ENCODE measurements at places on chromosomes 1 and 21. TPM values are rescaled to one million over a fixed set of nuclear protein-coding genes. Genes with fewer than 3 reads are reported as not detected.

KCNJ9 gene
- not detected for polyA plus RNA-seq

MAB21L3 gene
- 0.74 TPM for polyA plus RNA-seq

C1QC gene
- 13.4 TPM for polyA plus RNA-seq

CFHR4 gene
- polyA plus RNA-seq: 1.2 TPM

CD2 gene
- 0.08 TPM for polyA plus RNA-seq

TFB2M gene
- 13.2 TPM for polyA plus RNA-seq

ADAMTSL4 gene
- polyA plus RNA-seq: 19.7 TPM

B3GALNT2 gene
- 15.4 TPM for polyA plus RNA-seq

PYHIN1 gene
- polyA plus RNA-seq: not detected

PLPPR5 gene
- polyA plus RNA-seq: 0.22 TPM

DNA sequence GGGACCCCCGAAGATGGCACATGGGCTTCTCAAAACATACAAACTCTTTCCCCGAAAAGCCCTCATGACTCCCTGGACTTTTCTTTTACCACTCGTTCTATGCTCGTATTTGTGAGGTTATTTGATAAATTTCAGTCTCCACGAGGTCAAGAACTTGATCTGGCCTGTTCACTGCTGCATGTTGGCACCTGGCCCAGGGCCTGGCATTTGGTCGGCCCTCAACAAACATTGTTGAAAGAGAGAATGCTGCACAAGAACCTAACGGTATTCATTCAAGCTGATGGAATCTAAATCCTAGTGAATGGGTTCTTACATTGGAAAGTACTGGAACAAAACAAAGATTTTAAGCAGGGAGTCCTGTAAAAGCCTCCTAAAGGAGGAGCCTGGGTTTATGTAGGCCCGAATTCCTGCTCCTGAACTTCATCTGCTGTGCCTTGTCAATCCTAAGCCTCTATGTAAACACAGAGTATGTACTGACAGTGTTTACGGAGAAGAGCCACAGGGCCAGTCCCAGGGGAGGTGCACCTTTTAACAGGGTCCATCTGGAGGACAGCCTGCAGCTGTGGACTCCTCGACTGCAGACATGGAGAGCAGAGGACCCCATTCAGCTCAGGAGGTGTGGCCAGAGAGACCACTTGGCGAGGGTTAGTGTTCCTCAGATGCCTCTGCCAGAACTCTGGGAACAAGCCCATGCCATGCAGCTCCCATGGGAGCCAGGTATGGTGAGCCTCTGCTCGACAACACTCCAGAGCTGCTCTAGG, 46.9 kb downstream of the L1TD1 start:
- no peak for DNase-seq

- no peak for DNase-seq
Measured at GRCh38 chr1:116164604-116165368, 53.6 kb downstream of the MAB21L3 start.

DNA sequence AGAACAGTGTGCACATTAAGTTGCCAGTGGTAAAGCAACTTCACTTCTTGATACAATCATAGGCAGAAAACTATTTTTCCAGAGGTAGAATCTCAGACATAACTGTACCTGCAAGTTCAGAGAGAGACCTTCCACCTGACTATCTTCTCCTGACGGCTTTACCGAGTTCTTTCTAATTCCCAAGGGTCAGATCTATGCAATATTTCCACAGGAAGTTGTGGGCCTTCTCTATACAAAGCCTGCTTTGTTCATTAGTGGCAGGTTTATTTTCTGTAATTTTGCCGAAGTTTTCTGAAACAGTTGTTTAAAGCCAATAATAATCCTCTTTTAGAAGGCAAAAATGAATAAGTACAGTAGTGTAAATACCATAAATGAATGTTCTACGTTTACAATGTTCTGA, 58.2 kb upstream of the RCC1 start:
- DNase-seq: no peak

DNA sequence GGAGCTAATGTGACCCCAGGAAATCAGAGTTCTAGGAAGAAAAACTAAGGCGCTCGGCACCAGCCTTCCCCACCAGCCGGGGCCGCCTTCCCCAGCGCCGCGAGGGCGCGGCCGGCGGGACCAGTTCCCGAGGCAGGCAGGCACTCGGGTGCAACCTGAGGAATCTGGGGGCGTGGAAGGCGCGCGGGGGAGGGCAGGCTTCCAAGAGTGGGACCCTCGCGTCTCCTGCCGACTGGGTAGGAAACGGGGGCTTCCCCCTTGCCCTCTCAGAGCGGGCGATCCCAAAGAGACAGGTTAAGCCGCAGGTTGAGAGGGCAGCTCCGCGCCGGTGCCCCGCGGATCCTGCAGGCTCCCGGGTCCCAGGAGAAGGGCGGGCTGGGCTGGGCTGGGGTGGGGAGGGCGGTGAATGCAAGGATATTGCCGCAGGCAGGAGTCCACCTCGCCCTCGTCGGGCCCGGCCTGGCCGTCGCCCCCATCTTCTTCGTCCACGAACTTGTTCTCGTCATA, 431 bp downstream of the ARPC5 start:
- DNase-seq: peak; percentile 65

- peak; percentile 35 for DNase-seq
Measured at GRCh38 chr21:38171723-38172344, 85.0 kb upstream of the KCNJ15 start.

GRCh38 chr1:183251101-183251958, 65.3 kb downstream of the LAMC2 start:
- DNase-seq: no peak

DNA sequence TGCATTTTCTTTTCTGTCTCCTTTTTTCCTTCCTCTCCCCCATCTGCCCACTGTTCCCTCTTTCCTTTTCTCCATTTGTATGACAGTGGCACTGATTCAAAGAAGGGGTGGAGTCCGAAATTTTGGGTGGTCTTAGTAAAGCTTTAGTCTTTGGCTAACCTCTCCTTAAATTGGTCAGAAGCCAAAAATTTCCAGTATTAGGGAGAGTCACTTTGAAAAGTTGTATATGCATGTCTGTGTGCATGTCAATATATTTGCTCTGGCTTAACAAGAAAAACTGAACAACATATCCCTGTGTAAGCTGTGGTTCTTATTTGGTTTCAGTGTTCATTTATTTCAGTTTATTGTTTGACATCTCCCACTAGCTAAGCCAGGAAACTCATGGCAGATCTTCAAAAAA, 314.8 kb upstream of the CXADR start:
- DNase-seq: peak; percentile 46

- peak; percentile 39 for DNase-seq
Measured at GRCh38 chr1:51303751-51304251, 26.6 kb downstream of the TTC39A start.

DNA sequence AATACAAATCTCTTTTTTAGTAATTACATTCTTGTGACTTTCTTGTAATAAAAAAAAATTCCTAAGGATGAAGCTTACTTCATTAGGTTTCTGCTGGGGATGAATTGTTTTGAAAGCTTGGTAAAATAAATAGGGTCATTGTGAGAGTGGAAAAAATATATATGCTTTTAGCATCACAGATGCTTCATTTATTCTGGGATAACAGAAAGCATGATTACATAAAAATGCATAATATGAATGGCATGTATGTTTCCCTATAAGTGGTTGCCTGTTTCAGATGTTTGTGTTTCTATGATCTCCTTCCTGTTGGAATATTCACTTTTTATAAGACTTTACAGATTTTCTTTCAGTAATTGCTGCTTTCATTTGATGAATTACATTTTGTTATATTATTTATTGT, 42.3 kb downstream of the HMCN1 start:
- no peak for DNase-seq

GRCh38 chr1:74686928-74687327, 13.3 kb upstream of the ERICH3 start:
- no peak for DNase-seq

DNA sequence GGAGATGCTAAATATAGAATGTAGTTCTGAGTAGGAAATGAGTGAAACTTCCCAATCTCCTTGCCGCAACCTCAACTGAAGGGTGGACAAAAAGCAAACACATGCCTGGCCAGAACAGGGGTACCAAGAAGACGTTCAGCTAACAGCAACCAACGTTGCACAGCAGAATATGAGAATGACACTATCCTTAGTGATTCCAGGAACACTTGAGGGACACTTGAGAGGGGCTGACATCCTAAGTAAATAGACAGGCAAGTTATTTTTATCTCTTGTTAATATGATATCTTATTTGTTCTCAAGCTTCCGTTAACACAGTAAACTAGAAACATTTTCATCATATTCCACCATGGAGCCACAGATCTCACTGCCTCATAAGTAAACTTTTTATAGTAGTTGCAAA, 908 bp downstream of the KRTAP19-1 start:
- no peak for DNase-seq

GRCh38 chr1:63713627-63714481, 60.0 kb upstream of the ROR1 start:
- no peak for DNase-seq

DNA sequence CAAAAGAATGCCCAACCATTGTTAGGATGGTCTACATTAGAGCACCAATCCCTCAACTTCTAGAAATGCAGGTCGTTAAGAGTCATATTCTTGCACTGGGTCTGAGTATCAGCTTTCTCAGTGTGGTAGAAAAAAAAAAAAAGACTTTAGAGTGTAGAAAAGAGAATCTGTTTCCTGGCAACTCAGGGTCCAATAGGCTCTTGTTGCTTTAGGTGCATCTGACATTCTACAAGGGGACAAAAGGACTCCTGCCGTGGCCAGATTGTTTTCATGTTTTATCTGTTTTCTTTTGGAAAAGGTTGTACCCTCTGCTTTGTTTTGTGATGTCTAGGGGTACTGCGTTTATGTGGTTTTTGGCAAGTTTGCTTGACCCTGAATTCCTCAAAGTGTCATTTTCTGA, 105.4 kb upstream of the KCNK2 start:
- DNase-seq: no peak

GRCh38 chr1:59266180-59266926, 30.5 kb upstream of the FGGY start:
- DNase-seq: no peak

DNA sequence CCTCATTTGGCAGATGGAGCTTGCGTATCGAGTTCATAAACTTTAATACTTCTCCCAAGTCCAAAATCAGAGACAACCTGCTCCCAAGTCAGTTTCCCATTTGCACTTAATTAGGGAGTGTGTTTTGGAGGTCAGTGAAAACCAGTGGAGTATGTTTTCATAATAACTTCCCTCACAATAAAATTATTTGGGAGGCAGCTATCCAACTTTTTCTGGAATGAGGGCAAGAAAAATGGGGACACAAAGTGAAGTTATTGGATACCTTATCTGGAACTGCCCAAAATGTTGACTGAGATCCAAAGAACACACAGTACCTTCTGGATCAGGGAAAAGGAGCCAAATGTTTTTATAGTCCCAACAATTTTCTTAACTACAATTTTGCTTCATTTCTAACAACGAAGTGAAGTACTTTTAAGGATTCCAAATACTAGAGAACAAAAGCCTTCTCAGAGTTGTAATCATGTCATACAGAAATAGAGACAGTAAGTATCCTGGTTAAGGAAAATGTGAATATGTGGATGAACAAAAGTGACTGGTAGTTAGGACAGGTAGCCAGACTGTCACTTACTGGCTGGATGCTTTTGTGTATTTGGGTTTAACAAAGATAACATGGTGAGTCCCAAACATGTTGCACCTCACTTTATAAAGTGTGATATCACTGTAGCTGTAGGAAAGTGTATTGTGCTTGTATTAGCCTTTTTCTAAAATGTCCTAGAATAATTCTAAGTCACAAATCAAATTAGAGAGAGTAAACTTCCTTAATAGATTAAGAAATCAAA, 325.0 kb downstream of the HLX start:
- no peak for DNase-seq

- DNase-seq: no peak
Measured at GRCh38 chr1:58722967-58723366, 23.1 kb upstream of the MYSM1 start.

- peak; percentile 8 for DNase-seq
Measured at GRCh38 chr21:18468790-18469189, 65.2 kb upstream of the TMPRSS15 start.

GRCh38 chr1:190049314-190049713, 428.4 kb downstream of the BRINP3 start:
- DNase-seq: no peak

DNA sequence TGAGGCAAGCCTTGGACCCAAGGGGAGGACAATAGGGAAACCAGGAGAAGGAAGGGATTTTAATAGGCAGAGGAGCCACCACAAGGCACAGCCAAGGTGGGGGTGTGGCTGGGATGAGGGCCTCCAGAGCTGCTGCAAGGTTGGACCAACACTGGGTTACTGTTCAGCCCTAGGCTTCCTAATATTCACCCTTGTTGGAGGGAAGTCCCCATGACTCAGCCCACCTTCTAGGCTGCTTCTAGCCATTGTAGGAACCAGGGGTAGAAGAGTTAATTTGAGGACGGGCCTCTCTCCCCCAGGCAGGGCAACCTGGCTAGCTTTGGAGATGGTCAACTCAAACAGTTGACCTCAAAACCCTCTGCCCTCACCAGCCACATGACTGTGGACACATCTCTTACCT, 59.5 kb downstream of the KCNN3 start:
- no peak for DNase-seq

DNA sequence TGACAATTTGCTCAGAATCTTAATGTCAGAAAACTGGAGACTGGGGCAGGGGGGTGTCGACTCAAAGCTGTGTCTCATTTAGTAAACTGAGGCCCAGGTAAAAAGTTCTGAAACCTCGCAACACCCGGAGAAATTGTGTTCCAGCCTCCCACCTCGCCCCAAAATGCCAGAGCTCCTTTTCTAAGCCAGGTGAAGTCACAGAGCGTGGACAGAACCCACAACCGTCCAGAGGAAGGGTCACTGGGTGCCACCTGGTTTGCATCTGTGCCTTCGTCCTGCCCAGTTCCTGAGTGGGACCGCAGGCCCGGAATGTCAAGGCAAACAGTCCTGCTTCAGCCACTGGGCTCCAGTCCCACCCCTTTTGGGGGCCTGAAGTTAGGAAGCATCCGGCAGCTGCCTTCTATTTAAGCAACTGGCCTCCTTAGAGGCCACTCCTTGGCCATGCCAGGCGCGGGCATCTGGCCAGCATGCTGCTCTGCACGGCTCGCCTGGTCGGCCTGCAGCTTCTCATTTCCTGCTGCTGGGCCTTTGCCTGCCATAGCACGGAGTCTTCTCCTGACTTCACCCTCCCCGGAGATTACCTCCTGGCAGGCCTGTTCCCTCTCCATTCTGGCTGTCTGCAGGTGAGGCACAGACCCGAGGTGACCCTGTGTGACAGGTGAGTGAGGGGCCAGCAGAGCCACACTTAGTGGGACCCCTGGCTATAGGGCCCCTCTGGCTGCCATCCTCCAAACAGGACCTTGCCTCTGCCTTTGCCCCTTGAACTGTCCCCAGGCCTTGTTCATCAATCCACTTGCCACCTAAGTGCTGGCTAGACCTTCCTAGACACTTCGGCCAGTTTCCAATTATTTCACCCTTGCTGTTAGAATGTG, at the start of gene TAS1R1:
TAS1R1 (plus strand) TSS at position 401 of the 872 bp plus-strand sequence; CDS start at position 468, 67 bp downstream.
- no peak for DNase-seq

- no peak for DNase-seq
Measured at GRCh38 chr1:199150756-199151155, 511.9 kb downstream of the PTPRC start.

GRCh38 chr1:245898581-245898980, 608.5 kb downstream of the SMYD3 start:
- DNase-seq: no peak

DNA sequence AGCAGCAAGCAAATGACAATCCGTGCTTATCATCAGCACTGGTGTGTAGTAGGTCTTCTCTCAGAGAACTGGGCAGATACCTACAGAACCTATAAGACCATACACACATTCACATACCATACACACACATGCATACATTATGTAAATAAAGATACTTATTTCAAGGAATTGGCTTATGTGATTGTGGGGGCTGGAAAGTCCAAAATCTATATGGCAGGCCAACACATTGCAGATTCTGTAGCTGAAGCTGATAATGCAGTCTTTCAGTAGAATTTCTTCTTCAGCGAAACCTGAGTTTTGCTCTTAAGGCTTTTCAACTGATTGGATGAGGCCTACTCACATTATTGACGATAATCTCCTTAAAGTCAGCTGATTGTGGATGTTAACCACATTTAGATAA, 24.1 kb downstream of the RAP1A start:
- DNase-seq: no peak

All from hepatocyte (in vitro differentiated cells).